ENCODE measurements at places on chromosomes 12 and 14.
A peak's percentile ranks its signal among the peaks of the same experiment; 100 is the strongest.

GRCh38 chr14:69043596-69044260 is 64.6 kb upstream of the ACTN1 start:
- no peak for DNase-seq

GRCh38 chr12:125057708-125058107 is 7.5 kb upstream of the AACS start:
- no peak for DNase-seq

DNA sequence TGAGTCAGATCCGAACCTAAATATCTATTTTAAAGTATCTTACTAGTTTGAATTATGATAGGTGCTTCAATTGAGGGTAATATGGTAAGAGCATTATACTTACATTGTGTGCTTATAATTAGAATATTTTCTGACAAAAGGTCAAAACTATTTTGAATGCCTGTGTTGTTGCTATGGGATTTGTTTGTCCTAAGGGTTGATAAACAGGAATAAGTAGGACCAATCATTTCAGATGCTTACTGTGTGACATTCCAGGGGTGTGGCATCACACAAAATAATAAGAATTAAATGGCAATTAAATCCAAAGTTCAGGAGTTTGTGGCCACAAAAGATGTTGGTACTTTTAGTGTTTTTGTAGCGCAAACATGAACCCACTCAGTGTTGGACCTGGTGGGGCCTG is 256.2 kb upstream of the DDHD1 start:
- no peak for DNase-seq

- DNase-seq: no peak
Measured at GRCh38 chr14:97095269-97095668, 298.1 kb downstream of the VRK1 start.

GRCh38 chr12:93978553-93978952 is 169.8 kb upstream of the PLXNC1 start:
- DNase-seq: no peak

DNA sequence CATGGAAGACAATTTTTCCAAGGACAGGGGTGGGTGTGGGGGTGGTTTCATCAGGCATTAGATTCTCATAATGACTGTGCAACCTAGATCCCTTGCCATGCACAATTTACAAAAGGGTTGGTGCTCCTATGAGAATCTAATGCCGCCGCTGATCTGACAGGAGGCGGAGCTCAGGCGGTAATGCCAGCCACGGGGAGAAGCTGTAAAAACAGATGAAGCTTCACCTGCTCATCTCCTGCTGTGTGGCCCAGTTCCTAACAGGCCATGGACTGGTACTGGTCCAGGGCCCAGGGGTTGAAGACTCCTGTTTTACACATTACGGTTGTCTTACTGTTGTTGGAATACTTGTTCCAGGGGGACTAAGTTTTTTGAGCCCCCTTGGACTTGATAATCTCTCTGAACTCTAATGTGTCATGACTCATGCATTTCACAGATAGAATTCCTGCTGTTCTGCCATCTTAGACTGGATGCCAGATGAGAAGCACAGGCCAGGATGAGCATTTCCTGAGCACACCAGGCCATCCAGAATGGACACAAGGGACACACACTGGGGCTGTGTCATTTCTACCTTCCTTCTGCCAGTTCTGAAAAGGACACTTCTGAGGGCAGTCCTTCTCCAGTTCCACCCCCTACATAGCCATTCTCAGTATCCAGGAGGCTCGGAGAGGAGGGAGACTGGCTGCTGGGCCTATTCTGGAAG is 5.8 kb downstream of the PLEKHD1 start:
- no peak for DNase-seq

DNA sequence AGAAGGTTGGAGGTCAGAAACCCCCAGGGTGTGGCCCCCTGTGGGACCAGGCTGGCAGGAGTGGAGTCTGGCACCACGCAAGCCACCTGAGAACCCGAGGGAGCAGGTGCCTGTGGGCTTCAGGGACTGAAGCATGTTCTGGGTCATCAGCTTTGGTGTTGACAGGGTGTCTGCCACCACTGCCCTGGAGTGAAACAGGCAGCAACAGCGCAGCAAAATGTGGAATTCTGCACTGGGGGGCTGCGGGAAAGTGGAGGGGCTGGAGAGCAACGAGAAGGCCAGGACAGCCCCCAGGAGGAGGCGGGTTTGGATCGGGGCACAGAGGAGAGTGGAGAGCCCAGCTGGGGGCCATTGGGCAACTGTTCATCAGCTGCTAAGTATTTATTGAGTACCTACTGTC is 15.9 kb downstream of the PHETA1 start:
- no peak for DNase-seq

DNA sequence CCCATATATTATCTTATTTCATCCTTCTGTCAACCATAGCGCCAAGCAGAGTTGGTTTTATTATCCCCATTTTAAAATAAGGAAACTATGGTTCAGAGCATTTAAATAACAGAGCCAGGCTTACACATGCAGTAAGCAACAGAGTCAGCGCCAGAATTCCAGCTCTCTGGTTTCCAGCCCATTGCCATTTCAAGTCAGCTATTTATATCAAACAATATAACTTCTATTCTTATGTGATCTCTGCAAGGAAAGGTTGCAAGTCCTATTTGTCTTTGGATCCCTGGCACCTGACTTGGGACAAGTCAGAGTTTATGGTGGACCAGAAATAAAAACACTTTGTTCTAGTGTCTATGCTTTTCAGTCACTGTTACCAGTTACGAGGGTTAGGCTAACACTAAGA is 174.1 kb upstream of the EEA1 start:
- DNase-seq: no peak

- DNase-seq: no peak
Measured at GRCh38 chr14:104556256-104557021, 23.1 kb upstream of the C14orf180 start.

GRCh38 chr12:11753150-11753499 is 103.7 kb downstream of the ETV6 start:
- peak; percentile 44 for DNase-seq

GRCh38 chr12:93980711-93981110 is 167.7 kb upstream of the PLXNC1 start:
- no peak for DNase-seq

GRCh38 chr14:21525962-21526671 is at the start of gene SALL2:
TSS of gene SALL2 (minus strand) at chr14:21526346. CDS start at chr14:21526127, 219 bp downstream.
- peak; percentile 92 for DNase-seq

- DNase-seq: no peak
Measured at GRCh38 chr12:44976246-44976645, 74.7 kb downstream of the DBX2 start.

- no peak for DNase-seq
Measured at GRCh38 chr14:53360829-53361228, 207.7 kb upstream of the DDHD1 start.

DNA sequence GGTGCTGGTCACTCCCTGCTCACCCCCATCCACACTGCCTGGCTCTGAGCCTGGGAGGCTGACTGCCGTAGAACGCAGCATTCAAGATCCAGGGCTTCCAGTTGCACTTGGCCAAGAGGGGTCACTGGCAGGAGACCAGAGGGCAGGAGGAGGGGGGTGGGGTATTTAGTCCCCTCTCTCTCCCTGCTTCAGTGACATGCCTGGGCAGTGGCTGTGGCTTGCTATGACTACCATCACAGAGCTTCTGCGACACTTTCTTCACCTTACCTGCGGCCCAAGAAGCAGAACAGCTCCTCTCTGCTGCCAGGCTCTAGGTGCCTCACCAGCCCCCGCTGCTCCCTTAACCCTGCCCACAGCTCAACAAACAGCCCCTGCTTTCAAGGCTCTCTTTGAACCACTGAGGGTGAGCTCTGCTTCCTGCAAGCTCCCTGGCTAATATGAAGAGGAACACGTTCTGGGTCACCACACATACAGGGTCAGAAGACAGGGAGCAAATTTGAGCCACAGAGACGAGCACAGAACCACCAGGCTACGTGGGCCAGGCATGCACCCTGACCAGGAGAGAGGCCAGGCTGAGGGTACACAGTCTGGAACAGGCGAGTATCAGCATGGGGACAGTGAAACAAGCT is 55.7 kb downstream of the ITPK1 start:
- DNase-seq: no peak

- DNase-seq: peak; percentile 31
Measured at GRCh38 chr12:67720351-67720856, 71.9 kb downstream of the DYRK2 start.

DNA sequence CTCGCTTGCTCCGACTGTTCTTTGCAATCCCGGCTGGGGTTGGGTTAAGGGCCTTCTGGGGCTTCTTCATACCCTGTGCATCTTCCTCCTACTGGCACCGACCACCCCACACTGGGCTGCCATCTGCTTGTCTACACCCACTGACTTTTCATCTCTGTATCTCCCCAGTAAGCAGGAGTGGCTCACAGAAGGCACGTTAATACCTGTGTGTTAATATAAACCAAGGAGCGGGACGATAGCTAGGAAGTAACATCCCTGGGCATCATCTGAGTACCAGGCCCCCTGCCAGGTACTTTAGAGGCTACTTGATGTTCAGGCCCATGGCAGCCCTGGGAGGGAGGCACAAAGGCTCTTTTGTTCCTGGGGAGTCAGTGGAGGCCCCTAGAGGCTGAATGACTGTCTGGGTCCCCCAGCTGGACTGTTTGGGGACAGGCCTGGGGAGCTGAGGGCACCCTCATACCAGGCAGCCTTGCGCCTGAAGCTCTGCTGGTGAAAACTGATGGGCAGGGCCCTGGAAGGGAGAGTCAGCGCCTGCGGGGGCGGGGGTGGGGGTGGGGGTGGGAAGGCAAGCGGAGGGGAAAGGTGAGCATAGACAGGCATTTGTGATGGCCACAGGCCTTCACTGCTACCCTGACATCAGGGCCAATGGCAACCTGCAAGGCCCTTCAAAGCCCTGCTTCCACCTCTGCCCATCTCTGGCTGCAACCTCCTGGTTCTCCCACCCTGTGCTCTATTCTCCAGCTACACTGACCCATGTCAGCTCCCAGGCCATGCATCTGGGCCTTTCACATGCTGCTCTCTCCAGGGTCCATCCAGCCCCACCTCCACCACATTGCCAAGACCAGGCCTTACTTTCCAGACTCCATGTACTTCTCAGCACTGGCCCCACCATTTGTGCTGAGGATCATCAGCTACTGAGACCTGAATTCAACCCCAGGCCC is 34.2 kb upstream of the DEGS2 start:
- no peak for DNase-seq

DNA sequence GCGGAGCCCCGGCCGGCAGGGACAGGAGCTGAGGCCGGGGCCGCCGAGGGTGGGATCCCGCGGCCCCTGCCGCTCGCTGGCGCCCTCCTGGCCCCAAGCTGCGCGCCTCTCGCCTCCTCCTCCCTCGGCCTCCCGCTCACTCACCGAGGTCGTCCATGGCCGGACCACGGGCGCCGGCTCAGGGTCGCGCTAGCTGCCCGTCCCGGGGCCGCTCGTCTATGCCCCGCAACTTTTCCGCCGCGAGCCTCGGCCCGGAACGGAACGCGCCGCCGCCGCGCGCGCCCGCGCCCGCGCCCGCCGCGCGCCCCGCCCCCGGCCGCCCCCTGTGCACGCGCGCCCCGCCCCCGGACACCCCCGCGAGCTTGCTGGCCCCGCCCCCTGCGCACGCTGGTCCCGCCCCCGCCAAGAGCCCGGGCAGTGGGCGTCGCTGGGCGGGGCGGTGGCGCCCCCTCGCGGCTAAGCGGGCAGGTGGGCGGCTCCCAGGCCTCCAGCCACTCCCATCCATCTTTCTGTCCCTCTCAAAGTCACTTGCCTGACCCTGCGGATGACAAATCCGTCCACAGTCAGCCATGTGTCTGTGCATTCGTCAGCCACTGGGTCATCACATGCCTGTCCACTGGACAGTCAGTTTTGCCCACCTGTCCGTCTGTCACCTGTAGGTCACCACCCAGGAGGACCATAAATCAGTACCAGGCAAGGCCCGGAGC is at the start of gene PXN:
TSS of gene PXN (minus strand) at position 258 of the 707 bp plus-strand sequence. CDS start at position 157, 101 bp downstream.
- peak; percentile 64 for DNase-seq

- DNase-seq: no peak
Measured at GRCh38 chr14:81070511-81070910, 115.1 kb downstream of the TSHR start.

DNA sequence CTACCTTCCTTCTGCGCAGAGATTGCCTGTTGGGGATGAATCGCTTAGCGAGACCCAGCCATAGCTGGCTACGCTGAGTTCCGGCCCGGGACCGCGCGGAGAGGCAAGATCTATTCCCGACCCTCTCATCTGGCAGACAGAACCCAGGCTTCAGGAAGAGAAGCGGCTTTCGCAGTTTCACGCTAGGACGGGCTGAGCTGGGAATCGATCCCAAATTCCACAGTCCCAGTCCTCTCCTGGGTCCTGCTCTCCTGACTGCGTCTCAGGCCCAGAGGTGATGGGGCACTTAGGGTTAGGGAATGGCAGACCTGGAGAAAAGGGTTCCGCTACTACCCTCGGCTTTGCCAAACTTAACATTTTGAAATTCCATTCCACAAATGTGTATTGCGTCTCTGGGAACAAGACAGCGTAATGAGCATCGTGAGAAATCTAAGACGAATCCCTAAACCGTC is 2.8 kb downstream of the PTPN21 start:
- DNase-seq: no peak

DNA sequence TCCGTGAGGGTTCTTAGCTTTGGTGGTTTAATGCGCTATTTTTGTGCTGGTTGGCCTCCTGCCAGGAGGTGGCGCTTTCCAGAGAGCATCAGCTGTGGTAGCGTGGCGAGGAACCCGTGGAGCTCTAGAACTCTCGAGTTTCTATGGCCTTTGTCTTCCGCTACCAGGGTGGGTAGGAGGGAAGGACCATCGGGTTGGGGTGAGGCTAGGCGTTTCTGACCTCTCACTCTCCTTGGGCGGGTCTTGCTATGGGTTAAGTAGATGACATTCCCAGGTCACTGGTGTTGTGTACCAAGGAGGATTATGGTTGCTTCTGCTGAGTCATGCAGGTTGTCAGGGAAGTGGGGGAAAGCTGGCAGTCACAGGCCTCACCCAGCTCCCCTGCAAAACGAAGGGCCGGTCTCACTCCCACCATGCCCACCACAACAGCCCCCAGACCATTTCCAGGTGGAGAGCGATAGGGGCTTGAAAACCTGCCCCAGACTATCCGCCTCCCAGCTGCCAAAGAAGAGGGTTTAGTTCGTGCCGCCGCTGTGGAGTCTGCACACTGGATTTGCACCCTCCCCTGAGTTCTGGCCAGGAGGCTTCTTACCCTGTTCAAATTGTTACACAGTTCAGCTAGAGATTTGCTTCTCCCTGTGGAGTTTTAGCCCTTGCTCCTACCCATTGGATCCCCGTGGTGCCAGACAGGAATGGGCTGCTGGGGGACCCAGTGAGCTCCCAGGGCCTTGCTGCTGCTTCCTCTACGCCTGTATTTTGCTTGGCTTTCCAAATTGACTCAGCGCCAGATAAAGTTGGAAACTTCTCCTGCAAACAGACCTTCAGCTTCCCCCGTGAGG is 21.9 kb downstream of the RNFT2 start:
- no peak for DNase-seq

DNA sequence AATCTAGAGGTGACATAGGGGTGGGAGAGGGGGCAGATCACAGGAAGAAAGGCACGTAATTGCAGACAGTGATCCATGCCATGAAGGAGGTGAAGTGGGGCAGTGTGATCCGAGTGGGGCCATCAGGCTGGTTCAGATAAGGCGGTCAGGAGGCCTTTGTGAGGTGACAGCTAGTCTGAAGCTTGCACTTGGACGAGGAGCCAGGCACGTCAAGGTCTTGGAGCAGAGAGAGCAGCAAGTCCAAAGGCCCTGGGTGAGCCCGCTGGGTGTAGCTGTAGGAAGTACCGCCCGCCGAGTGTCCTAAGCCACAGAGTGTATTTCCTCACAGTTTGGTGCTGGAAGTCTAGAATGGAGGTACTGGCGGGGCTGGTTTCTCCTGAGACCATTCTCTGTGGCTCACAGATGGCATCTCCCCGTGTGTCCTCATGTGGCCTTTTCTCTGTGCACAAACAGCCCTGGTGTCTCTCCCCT is 23.6 kb downstream of the RHOF start:
- DNase-seq: no peak
